Retinal pigment epithelial cell (primary cell): ENCODE measurements at places on chromosomes 13 and 19.

DNA sequence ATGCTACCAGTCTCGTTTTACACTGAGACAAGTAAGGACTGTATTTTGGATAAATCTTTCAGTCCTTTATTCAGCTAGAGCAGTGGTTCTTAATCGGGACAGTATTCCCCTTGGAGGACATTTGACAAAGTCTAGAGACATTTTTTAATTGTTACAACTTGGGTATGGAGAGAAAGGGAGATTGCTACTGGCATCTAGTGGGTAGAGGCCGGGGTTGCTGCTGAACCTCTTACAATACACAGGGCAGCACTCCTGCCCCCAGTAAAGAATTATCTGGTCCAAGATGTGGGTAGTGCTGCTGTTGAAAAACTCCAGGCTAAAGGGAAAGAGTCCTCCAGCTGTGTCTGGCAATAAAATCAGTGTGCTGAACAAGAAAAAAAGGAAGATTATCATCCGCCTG, 334.8 kb downstream of the SLC7A1 start:
- DNase-seq: no peak

DNA sequence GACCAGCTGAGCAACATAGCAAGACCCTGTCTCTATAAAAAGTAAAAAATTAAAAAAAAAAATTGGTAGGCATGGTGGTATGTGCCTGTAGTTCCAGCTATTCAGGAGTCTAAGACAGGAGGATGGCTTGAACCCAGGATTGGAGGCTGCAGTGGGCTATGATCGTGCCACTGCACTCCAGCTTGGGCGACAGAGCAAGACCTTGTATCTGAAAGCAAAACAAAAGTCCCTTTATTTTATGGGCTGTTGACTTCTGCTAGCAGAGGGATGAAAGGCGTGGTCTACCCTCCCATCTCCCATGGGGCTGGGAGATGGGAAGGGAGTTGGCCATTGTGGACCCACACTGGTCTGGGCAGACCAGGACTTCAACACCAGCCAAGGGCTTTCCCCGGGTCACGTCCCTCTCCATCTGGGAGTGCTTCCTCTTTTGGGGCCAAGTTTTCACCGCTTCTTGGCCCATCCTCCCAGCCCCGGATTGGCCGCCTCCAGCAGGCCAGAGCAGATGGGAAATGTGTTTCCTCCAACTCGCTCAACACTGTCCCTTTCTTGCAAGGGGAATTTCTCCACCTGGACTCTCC, 2.2 kb upstream of the TNFSF9 start:
- DNase-seq: no peak

- no peak for DNase-seq
Measured at GRCh38 chr19:720345-721160, 11.8 kb downstream of the PALM start.

DNA sequence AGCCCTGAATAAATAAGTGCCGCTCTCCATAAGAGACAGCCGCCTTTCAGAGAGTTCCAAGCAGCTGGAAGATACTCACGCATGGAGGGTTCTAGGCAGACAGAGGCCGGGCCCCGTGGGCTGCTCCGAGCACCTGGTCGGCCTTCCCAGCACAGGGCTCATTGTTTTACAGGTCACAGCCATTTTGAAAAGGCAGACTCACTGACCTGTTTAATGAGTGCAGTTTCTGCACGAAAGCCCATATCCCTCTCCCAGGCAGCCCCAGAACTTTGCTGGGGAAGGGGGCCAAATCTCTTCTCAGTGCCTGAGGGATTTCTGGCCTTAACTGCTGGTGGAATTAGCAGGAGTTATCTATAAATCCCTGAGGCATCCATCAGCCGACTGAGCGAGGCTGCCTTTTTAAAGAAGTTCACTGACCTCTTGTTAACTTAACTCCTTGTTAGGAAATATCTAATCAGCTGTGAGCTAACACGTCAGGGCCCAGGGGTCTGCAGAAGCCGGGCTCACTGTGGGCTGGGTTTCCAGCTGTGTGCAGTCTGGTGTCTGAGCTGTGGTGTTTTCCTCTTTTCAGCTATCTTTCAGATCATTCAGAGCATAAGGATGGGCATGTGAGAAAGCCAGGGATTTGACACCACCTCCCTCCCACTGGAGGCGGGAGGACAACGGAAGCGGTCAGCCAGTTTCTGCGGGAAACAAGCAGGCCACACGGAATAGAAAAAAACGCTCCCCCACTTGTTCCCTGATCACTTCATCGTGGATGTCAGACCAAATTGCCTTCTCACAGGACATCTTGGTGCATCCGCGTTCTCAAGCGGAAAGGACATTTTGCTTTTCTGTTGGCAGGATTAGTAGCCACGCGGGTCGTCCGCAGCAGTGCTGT, 23.3 kb downstream of the SERP2 start:
- DNase-seq: peak; percentile 80

GRCh38 chr19:5424192-5424973, 30.8 kb upstream of the ZNRF4 start:
- DNase-seq: no peak

GRCh38 chr19:7971553-7972520, 28.4 kb upstream of the TIMM44 start:
- DNase-seq: no peak

- DNase-seq: no peak
Measured at GRCh38 chr19:22606954-22607652, 27.0 kb upstream of the ZNF492 start.

GRCh38 chr13:111323950-111324651, 3.7 kb downstream of the TEX29 start:
- DNase-seq: no peak

DNA sequence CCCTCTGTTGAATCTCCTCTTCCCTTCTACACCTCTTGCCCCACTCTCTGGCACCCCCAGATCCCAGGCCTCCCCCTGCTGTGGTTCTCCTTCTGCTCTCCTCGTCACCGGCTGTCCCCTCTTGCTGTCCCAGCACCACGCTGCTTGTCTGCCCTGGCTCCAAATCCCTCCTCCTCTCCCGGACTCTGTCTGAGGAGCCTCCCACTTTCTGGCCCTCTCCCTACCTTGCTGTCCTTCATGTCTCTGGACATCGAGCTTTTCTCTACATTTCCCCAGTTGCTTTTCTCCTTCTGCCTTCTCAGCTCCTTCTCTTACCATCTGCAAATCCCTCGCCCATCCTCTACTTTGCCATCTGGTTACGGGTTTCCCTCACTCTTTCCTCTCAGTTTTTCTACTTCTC, 1.2 kb downstream of the ZNF347 start:
- DNase-seq: no peak

DNA sequence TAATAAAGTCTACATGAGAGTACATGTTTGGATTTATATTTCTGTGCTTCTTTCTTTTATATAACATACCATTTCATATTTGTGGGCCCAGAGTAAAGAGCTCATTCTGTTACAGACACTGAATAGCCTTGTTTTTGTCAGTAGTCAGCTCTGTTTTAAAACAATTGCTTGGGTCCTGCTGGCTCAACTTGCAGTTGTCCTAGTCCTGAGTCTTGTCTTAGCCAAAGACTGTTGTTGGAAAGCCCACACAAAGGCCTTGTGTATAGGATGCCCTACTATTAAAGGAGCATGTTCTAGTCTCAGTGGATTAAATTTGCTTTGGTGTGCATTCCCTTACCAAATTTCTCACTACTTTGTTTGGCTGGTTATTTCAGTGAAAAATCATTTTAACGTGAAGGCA, 3.8 kb upstream of the KCNRG start:
- DNase-seq: no peak

DNA sequence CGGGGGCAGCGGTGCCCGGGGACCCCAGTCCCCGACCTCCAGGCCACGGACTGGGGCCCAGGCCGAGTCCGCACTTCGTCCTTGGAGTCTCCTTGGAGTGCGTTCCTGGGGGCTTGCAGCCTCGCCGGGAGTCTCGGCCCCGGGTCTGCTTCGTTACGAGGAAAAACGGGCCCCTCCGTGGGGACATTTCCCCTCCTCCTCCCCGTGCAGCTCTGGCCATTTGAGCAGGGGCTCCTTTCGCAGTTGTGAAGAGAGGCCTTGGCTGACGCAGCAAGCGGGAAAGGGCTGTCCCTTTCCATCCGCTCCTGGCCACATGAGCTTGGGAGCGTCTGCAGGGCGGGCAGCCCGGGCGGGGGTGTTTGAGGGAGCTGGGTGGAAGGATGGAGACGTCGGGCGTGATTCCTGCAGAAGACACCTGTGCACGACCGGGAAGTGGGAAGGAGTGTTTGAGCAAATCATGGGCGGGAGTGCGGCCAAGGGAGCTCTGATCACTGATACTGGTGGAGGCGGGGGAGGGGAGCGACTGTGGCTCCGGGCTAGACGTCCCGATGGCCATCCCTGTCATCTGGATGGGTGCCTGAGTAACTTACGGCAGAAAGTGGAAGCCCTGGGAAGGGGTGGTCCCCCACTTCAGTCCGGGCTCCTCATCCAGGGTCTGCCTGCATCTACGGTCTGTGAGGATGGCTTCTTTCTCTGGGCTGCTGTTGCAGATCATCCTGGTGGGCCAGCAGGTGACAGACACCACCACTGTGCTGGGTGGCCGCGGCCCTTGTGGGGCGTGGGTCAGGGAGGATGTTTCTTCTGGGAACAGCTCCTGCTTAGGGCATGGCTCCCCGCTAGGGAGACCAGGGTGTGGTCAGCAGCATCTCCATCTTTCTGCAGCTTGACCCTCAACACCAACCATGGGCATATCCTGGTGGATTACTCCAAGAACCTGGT, 736 bp downstream of the GPI start:
- no peak for DNase-seq

DNA sequence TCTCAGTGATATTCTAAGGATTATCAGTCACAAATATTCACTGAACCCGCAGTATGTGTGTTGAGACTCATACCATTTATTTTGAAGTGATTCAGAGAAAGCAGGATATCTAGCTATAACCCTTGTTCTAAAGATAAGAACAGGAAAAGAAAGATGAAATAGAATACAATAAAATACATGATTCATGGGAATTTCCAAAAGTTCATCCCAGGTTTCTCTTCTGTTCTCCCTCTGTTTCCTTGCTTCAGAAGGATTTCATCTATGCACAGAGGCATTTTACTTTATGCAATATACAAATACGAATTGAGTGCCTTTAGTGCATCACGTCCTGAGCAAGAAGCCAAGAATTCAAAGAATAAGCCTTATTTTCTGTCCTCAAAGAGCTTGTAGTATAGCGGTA, 274.4 kb upstream of the GPC6 start:
- no peak for DNase-seq

DNA sequence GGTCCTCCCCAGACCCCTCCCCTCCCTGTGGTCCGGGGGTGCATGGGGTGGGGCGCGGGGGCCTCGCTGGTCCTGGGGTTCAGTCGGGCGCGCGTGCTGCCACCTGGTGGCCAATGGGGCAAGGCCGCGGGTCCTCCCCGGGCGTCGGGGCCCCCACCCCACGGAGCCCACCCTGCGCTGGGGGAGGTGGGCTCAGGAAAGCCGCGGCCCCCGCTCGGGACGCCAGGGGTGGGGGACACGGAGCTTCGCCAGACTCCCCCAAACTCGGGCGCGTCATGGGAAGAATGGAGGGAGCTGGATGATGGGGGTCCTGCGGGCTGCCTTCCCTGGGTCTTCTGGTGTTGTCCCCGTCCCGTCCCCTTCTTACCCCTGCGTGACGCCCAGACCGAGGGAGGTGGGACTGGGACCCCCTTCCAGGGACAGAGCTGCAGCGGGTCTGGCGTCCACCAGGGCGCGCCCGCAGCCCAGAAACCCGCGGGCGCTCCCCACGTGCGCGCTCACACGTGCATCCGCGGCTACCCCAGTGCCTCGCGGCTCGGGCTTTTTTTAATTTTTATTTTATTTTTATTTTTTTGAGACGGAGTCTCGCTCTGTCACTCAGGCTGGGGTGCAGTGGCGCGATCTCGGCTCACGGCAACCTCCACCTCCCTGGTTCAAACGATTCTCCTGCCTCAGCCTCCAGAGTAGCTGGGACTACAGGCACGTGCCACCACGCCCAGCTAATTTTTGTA, 19.8 kb upstream of the TCF3 start:
- DNase-seq: no peak

DNA sequence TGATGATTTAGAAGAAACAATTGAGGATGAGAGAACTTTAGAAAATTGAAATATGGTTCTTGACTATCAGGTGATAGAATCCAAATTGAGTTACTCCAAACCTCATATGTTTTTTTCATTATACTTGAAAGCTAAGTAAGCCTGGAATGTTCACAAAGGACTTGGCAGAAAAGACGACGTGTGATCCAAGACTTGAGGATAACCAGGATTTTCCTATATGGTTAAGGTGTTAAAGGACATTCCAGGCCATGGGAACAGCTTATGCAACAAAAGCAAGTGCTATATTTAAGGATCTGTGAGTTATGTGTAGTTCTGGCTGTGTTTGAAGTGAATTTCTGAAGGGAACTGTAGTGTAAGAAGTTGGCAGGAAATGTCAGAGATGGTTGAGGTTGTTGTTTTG, 52.5 kb downstream of the SLITRK1 start:
- peak; percentile 21 for DNase-seq

DNA sequence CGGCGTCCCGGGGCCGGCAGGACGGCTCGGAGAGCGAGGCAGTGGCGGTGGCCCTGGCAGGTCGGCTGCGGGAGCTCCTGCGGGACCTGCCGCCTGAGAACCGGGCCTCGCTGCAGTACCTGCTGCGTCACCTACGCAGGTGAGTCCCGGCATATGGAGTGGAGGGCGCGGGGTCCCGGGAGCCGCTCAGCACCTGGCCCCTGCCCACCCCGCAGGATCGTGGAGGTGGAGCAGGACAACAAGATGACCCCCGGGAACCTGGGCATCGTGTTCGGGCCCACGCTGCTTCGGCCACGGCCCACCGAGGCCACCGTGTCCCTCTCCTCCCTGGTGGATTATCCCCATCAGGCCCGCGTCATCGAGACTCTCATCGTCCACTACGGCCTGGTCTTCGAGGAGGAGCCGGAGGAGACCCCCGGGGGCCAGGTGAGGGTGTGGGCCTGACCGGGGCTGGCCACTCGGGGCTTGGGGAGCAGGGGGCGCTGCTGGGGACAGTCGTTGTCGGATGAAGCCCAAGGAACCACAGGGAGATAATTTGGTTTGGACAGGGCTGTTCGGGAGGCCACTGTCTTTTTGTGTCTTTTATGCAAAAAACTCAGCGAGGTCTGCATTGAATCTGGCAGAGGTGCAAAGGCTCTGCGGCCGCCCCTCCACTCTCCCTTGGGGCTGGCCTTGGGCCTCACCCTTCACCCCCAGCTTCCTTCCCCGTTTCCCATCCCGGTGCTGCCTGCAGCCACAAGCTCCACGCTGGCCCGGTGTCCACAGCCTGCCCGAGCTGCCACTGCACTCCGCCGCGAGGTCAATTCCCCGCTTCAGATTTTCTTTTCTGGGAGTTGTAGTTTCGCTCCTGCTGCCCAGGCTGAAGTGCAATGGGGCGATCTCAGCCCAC, 12.0 kb downstream of the POLR2E start:
- no peak for DNase-seq

DNA sequence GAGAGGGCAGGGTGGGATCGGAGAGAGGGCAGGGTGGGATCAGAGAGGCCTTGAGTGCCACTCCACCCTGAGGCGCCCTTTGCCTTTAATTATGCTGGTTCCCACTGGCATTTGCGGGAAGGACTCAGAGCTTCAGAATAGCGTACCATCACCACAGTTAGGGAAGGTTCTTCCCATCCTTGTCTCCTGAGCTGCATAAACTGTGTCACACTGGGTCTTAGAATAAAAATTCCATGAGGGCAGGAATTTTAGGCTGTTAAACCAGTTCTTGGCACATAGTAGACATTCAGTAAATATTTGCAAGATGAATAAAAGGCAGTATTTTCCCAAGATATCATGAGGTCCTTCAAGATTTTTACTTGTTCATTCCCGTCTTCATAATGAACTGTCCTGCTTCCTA, 24.4 kb downstream of the PPP2R1A start:
- DNase-seq: no peak
